Cortex of kidney (tissue), 1 donor: ENCODE measurements at places on chromosomes 3 and 15.

DNA sequence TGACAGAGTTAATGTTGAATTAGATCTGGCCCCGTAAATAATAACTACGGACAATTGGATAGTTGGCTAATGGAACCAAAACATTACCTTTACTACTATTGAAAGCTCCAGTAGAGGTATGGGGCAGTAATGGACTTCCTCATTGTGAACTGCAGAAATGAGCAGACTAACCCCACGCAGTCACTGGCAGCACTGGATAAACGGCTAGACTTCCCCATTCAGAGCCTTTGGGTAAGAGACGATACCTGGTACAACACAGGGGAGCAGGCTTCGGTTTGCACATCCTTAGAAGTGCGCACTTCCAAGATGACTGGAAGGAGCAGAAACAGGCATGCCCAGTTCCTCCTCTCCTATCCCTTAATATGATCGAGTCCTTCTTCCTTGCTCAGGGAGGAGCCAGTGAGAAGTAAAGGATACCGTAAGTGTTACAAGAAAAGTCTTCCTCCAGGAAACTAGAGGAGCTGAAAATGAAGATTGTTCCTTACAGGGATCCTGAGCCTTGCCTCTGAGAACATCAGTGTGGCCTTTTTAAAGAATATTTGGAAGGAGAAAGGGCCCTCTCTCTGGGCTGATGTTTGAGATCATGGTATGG is 100.5 kb upstream of the NECTIN3 start:
- no peak for DNase-seq

GRCh38 chr3:159538507-159538906 is 450.1 kb upstream of the IL12A start:
- no peak for DNase-seq

DNA sequence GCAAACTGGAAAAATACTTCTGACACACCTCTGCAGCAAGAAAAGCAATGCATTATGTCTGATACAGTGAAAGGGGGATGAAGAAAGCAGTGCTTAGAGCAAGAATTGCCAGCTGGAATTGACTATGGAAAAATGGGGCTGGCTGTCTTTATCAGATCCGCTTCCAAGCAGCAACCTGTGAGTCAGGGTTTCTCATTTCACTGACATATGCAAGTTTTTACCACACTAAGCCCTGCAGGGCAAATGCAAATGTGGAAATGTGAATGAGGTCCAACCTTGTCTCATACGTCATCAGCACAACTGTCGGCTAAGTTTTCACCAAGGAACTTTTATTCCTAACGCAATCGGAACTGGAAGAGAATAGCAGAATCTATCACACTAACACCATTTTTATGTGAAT is 172.5 kb upstream of the GADL1 start:
- no peak for DNase-seq

GRCh38 chr3:144109944-144110343 is 138.3 kb downstream of the DIPK2A start:
- DNase-seq: no peak

DNA sequence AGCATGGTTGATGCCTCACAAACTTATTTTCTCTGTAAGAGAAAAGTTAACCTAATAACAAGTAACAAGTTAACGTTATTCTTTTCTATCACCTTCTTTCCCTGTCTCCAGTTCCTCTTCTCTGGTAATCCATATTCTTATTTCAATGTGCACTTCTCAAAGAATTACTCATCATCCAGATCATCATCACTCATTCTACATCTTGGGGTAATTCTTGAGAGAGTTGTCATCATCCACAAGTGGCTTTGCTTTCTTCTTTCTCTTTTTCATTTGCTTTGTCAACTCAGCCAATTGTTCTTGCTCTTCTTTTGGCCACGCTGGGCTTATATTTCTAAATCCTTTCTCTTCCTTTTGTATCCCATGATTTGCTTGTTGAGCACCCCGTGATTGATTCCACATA is 20.8 kb upstream of the RNF111 start:
- no peak for DNase-seq

GRCh38 chr3:196569003-196569516 is 600 bp downstream of the FBXO45 start:
- DNase-seq: no peak

DNA sequence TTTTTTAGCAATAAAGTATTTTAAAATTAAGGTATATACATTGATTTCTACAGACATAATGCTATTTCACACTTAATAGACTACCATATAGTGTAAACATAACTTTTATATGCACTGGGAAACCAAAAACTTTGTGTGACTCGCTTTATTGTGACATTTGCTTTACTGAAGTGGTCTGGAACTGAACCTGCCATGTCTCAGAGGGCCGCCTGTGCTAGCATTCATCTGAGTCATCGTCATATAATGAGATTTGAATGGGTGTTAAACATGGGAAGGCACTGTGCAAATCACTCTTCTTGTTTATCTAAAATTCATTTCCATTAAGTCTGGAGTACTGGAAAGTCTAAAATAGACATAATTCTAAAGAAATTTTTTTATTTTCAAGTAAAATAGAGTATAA is 12.9 kb downstream of the EIF2AK4 start:
- no peak for DNase-seq

DNA sequence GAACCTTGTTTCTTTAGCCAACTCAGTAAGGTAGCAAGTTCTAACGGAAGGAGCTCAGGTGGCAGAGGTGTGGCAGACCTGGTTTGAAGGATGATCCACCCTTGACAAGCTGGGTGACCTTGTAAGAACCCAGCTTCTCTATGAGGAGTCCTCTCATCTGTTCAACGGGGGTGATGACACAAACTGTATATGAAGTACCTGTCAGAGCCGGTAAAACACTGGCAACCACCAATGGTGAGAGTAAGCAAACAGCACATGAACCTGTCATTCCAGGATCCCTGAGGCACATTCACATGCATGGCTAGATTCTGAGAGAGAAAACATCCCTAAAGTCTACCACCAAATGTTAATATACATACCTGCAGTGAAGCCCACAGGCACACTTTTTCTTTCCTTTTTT is 2.4 kb downstream of the SCAP start:
- DNase-seq: no peak
